Natural killer cell (primary cell): ENCODE measurements at places on chromosomes 7 and 10. TPM values are rescaled to one million over a fixed set of nuclear protein-coding genes. Genes with fewer than 3 reads are reported as not detected.

DNA sequence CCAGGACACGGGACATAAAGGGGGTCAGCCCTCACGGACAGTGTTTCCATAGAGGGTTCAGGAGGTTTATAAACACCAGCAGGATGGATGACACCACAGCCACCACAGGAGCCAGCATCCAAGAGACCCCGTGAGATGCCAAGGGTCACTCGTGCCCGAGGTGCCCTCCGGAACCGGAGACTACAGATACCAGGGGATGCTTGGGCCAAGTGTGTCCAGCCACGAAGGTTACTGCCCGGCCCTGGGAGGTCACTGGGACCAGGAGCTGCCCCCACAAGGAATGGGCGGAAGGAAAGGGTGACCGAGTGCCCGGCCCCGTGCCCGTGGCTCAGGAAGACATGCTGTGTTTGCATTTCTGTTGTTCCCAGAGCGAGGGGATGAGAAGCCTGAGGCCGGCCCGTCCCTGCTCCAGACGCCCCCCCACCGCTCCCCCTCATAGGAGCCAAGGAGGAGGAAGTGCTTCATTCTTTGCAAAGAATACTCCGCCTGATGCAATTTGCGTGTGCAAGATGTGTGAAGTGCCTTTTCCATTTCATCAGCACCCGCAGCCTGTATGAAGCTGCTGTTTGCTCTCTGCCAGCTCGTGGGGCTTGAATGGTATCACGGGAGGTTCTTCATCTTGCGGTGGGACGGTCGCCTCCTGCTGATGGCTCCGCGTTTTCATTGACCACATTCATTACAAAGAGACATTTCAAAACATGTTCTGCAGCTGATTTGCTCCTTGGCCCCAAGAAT is 176.4 kb downstream of the ELFN1 start:
- no peak for DNase-seq

FAS gene
- total RNA-seq: 29.9 TPM

SPAM1 gene
- not detected for total RNA-seq

DNA sequence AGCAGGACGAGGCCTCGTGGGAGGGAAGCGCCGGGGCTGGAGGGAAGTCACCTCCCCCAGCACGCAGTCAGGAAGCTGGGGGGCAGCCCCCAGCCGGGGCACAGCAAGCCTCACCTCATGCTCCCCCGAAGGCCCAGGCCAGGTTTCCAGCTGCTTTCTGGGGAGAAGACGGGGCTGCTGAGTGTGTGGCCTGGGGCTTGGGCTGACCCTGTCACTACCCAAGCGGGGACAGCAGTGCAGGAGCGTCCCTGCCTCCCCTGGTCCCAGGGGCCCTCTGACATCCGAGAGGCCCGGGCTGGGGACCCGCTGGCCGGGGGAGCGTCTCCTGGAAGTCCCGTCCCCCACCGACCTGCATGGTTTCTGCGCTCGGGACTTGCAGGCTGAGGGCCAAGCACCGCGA is 19.7 kb upstream of the NKX6-2 start:
- DNase-seq: no peak

DNA sequence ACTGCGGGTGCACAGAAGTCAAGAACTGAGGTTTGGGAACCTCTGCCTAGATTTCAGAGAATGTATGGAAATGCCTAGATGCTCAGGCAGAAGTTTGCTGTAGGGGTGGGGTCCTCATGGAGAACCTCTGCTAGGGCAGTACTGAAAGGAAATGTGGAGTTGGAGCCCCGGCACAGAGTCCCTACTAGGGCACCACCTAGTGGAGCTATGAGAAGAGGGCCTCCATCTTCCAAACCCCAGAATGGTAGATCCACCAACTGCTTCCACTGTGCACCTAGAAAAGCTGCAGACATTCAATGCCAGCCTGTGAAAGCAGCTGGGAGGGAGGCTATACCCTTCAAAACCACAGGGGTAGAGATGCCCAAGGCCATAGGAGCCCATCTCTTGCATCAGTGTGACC is 1336.0 kb upstream of the CELF2 start:
- DNase-seq: no peak

OPALIN gene
- not detected for total RNA-seq

BAMBI gene
- 0.70 TPM for total RNA-seq

ASIC3 gene
- 5.7 TPM for total RNA-seq

GRCh38 chr7:80428161-80429054 is 83.5 kb downstream of the GNAT3 start:
- no peak for DNase-seq

BMPER gene
- total RNA-seq: 0.50 TPM

AKR1C3 gene
- total RNA-seq: 137 TPM
